ENCODE measurements at places on chromosomes 2 and 18. TPM values are rescaled to one million over a fixed set of nuclear protein-coding genes. Genes with fewer than 3 reads are reported as not detected.

Gene C1GALT1C1L
- not detected for total RNA-seq

Gene IGFBP2
- 45.0 TPM for total RNA-seq

Gene TCF7L1
- 3.1 TPM for total RNA-seq

Gene C2orf81
- total RNA-seq, result 2.8 TPM

DNA sequence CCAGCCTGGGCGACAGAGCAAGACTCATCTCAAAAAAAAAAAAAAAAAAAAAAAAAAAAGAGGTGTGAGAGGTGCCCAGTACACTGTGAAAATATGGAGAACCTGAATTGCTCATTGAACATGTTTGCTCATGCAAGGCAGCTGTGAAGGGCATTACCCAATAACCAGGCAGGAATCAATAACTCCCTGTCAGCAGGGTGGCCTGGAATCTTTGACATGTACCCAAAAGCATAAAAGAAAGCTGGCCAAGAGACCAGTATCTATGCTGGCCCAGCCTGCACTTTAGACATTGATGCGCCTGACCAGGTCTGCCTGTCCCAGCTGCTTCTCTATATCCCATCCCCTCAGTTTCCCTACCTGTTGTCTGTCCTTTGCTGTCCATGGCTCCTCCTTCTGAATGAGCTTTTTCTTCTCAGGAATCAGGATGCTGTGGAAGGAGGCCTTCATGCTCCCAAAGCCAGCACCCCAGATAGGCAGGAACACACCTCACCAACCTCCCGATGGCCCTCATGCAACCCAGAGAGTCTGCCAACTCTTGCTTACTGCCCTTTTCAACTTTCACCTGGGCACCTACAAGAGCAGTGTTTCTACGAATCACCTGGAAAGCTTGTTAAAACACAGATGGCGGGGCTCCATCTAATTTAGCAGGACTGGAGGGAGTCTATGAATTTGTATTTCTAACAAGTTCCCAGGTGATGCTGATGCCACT, 83.4 kb upstream of the PPP1CB start:
- H3K4me1 ChIP-seq, result peaks cover 21% of the 10 kb centered on the region
- DNase-seq, result no peak
- H3K27ac ChIP-seq, result no peak overlapping the region
- no peak overlapping the region for H3K4me3 ChIP-seq
- H3K36me3 ChIP-seq, result no peaks in the 10 kb centered on the region

- peak; percentile 68 for DNase-seq
- H3K4me3 ChIP-seq, result no peak overlapping the region
- no peak overlapping the region for H3K27ac ChIP-seq
- H3K36me3 ChIP-seq, result no peaks in the 10 kb centered on the region
- no peaks in the 10 kb centered on the region for H3K4me1 ChIP-seq
Measured at GRCh38 chr2:238513346-238513745, 86.6 kb downstream of the ASB1 start.

DNA sequence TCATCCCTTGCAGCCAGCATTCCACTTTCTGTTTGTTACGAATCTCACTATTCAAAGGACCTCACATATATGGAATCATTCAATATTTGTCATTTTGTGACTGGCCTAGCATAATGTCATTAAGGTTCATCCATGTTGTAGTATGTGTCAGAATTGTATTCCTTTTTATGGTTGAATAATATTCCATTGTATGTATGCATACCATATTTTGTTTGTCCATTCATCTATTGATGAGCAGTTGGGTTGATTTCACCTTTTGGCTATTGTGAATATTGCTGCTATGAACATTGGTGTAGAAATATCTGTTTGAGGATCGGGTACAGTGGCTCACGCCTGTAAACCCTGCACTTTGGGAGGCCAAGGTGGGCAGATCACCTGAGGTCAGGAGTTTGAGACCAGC, 35.0 kb downstream of the PSMD14 start:
- H3K27me3 ChIP-seq, result no peaks in the 10 kb centered on the region
- no peak overlapping the region for H3K4me3 ChIP-seq
- no peaks in the 10 kb centered on the region for H3K36me3 ChIP-seq

DNA sequence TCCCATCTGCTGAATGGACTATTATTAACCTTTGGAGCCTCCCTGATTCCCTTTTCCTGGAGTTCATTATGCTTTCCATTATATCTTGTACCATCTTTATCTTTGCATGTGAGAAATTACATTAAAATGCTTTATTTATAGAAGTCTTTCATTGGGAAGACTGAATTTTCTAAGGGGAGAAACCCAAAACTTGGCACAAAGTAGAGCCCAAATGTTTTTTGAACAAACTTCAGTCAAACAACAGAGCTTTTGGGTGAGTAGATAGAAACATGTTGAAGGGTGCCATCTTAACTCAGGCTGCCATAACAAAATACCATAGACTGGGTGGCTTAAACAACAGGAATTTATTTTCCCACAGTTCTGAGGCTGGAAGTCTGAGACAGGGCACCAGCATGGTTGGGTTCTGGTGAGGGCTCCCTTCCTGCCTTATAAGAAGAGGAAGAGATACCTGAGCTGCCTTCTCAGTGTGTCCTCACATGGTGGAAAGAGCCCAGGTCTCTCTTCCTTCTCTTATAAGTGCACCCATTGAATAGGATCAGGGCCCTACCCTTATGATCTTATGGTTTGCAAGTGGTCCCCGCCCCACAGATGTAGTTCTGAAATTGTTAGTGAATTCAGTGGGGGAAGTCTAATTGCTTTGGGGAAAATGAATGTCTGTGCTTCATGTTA, 19.2 kb downstream of the RALB start:
- no peak overlapping the region for H3K27ac ChIP-seq
- no peak overlapping the region for H3K4me3 ChIP-seq

- no peak overlapping the region for H3K4me3 ChIP-seq
- no peaks in the 10 kb centered on the region for H3K36me3 ChIP-seq
- no peaks in the 10 kb centered on the region for H3K4me1 ChIP-seq
- H3K27ac ChIP-seq, result no peak overlapping the region
Measured at GRCh38 chr2:5706717-5707455, 14.7 kb downstream of the SOX11 start.

- H3K4me3 ChIP-seq, result no peak overlapping the region
- H3K36me3 ChIP-seq, result no peaks in the 10 kb centered on the region
- no peak for DNase-seq
- H3K27me3 ChIP-seq, result no peaks in the 10 kb centered on the region
Measured at GRCh38 chr18:62900132-62900883, 185.0 kb downstream of the PHLPP1 start.

GRCh38 chr2:176187899-176188773, at the start of gene HOXD1:
HOXD1 (plus strand) TSS chr2:176188668; CDS start chr2:176188802, 134 bp downstream.
- H3K27ac ChIP-seq, result no peak within 1 kb of the TSS
- peak within 1 kb of the TSS; percentile 16 for H3K4me3 ChIP-seq
- H3K36me3 ChIP-seq, result no peaks in the 10 kb centered on the region
- no peak for DNase-seq

DNA sequence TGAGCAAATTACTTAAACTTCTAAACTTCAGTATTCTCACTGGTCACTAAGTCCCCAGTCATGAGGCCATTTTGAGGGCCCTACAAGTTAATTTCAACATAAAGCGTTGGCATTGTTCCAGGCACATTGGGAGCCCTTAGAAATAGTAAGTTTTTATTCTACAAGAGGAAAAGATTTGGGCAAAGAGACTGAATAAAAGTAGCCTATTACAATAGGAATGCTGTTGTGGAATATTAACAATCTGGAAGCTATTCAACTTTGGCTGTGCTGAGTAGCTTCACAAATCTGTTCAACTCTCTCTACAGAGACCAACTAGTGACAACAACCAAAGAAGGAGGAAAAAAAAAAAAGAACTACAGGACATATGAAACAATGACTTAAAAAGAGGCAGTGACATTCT, 1287.5 kb upstream of the NXPH2 start:
- no peak overlapping the region for H3K27ac ChIP-seq
- no peaks in the 10 kb centered on the region for H3K4me1 ChIP-seq
- no peaks in the 10 kb centered on the region for H3K36me3 ChIP-seq
- H3K4me3 ChIP-seq, result no peak overlapping the region
- DNase-seq, result no peak
- no peaks in the 10 kb centered on the region for H3K27me3 ChIP-seq

DNA sequence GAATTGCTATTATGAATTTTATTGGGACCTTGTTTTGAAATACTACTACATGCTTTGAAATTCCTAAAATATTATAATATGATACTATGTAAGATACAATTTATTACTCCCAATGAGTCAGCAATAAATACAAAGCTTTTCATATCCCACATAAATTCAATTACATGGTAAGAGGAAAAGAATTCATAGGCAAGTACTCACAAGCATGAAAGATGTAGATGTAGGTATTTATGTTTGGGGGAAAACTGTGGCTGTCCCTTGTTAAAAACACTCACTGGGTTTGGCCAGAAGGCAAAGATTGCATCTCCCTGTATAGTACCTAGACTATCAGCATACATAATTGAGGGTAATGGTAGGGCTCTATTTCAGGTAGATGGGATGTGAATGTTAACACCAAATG, 90.4 kb downstream of the MBD2 start:
- H3K4me1 ChIP-seq, result no peaks in the 10 kb centered on the region
- H3K4me3 ChIP-seq, result no peak overlapping the region
- no peaks in the 10 kb centered on the region for H3K36me3 ChIP-seq
- no peaks in the 10 kb centered on the region for H3K27me3 ChIP-seq
- no peak for DNase-seq

DNA sequence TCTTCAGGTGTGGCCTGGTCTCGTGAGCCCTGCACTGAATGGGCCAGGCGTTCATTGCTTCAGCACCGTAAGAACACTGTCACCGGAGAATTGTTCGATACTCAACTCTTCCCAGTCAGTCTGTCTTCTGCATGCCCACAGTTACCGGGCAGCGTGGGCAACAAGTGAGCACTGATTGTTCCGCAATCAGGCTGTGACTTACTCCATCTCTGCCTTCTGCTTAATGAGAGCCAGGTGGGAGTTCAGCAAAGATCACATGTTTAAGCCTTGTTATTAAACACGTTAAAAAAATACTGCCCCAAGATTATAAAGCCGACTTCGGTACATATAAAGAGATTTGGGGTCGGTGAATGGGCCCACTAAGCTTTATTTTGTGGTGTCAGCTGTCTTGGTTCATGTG, 3.7 kb downstream of the STEAP3 start:
- no peaks in the 10 kb centered on the region for H3K27me3 ChIP-seq
- H3K27ac ChIP-seq, result no peak overlapping the region
- DNase-seq, result no peak
- no peaks in the 10 kb centered on the region for H3K36me3 ChIP-seq
- H3K4me3 ChIP-seq, result no peak overlapping the region
- peaks cover 11% of the 10 kb centered on the region for H3K4me1 ChIP-seq

DNA sequence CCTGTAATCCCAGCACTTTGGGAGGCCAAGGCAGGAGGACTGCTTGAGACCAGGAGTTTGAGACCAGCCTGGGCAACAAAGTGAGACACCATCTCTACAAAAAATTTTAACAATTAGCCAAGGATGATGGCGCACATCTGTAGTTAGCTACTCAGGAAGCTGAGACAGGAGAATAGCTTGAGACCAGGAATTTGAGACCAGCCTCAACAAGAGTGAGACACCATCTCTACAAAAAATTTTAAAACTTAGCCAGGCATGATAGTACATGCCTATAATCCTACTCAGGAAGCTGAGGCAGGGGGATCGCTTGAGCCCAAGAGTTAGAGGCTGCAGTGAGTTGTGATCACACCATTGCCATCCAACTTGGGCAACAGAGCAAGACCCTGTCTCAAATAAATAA, 7.0 kb downstream of the MEMO1 start:
- DNase-seq, result no peak
- no peaks in the 10 kb centered on the region for H3K36me3 ChIP-seq
- no peaks in the 10 kb centered on the region for H3K27me3 ChIP-seq
- H3K27ac ChIP-seq, result no peak overlapping the region

DNA sequence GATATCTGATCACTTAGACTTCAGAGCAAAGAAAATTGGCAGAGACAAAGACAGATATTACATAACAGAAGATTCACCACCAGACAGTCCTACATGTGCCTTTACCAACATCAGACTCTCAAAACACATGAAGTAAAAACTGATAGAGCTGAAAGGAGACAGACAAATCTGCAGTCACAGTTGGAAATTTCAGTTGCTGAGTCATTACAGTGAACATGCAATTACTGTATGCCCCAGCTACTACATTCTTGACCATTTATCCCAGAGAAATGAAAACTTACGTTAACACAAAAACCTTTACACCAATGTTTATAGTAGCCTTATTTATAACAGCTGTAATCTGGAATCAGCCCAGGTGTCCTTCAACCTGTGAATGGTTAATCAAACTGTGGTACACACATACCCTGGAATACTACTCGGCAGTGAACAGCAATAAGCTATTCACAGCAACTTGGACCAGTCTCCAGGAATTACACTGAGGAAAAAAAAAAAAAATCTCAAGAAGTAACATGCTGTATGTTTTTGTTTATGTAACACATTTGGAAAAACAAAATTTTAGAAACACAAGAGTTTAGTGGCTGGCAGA, 7.5 kb upstream of the SCLY start:
- H3K4me3 ChIP-seq, result no peak overlapping the region
- no peaks in the 10 kb centered on the region for H3K36me3 ChIP-seq
- H3K27ac ChIP-seq, result no peak overlapping the region
- no peak for DNase-seq
- H3K4me1 ChIP-seq, result no peaks in the 10 kb centered on the region
- H3K27me3 ChIP-seq, result no peaks in the 10 kb centered on the region

DNA sequence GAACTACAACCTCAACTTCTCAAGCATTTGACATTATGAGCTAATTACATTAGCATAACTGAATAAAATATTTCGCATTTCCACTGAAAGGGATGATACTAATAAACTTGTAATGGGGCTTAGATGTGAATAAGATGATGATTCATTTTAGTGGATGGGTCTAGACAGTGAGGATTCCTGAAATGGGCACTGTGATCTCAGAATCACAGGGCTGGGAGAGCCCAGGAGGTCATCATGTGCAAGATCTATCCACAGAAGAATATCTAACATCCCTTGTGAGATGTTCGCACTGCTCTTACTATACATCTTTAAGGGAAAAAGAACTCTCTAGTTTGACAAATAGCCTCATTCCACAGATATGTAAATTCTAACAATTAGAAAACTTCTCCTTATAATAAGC, 245.7 kb downstream of the DYM start:
- H3K27me3 ChIP-seq, result no peaks in the 10 kb centered on the region
- no peak overlapping the region for H3K4me3 ChIP-seq
- no peak overlapping the region for H3K27ac ChIP-seq
- H3K4me1 ChIP-seq, result no peaks in the 10 kb centered on the region

GRCh38 chr2:225041207-225041850, 939 bp downstream of the DOCK10 start:
- no peak overlapping the region for H3K27ac ChIP-seq
- DNase-seq, result peak; percentile 2
- no peaks in the 10 kb centered on the region for H3K4me1 ChIP-seq
- no peaks in the 10 kb centered on the region for H3K36me3 ChIP-seq

- no peaks in the 10 kb centered on the region for H3K4me1 ChIP-seq
- no peak overlapping the region for H3K4me3 ChIP-seq
Measured at GRCh38 chr2:54404270-54404669, 51.9 kb upstream of the SPTBN1 start.

- H3K27me3 ChIP-seq, result no peaks in the 10 kb centered on the region
- H3K27ac ChIP-seq, result no peak overlapping the region
- DNase-seq, result no peak
- H3K36me3 ChIP-seq, result no peaks in the 10 kb centered on the region
Measured at GRCh38 chr2:234836271-234836670, 115.5 kb upstream of the SH3BP4 start.

GRCh38 chr2:31284107-31284506, 50.2 kb downstream of the EHD3 start:
- H3K27ac ChIP-seq, result no peak overlapping the region
- H3K4me1 ChIP-seq, result no peaks in the 10 kb centered on the region
- H3K27me3 ChIP-seq, result no peaks in the 10 kb centered on the region
